ENCODE measurements at places on chromosomes 2 and 18.

DNA sequence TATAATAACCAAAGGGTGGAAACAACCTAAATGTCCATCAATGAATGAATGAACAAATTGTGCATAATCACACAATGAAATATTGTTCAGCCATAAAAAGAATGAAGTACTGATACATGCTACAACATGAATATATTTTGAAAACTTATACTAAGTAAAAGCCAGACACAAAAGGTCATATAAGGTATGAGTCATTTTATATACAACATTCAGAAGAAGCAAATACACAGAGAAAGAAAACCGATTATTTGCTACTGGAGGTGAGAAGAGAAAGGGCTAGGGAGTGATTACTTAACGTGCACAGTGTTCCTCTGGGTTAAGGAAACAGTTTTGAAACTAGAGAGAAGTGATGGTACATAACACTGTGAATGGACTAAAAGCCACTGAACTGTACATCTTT, 105.3 kb downstream of the GORASP2 start:
- no peak for DNase-seq

DNA sequence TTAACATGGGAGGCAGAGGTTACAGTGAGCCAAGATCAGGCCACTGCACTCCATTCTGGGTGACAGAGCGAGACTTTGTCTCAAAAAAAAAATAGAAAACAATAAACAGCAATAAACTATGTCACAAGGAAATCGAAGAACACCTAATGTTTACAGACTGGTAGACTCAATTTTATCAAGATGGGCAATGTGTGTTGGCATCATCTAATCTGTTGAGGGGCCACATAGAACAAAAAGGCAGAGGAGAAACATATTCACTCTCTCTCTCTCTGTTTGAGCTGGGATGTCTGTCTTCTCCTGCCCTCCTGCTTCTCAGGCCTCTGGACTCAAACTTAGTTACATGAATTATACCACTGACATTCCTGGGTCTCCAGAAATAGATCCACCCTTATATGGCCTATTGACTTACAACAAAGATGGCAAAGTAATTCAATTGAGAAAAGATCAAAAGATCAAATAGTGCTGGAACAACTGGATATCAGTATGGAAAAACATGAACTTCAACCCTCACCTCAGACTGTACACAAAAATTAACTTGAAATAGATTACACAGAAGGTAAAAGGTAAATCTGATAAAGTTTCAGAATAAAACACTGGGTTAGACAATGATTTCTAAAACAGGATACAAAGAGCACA, 703.8 kb upstream of the CRIM1 start:
- DNase-seq = no peak

DNA sequence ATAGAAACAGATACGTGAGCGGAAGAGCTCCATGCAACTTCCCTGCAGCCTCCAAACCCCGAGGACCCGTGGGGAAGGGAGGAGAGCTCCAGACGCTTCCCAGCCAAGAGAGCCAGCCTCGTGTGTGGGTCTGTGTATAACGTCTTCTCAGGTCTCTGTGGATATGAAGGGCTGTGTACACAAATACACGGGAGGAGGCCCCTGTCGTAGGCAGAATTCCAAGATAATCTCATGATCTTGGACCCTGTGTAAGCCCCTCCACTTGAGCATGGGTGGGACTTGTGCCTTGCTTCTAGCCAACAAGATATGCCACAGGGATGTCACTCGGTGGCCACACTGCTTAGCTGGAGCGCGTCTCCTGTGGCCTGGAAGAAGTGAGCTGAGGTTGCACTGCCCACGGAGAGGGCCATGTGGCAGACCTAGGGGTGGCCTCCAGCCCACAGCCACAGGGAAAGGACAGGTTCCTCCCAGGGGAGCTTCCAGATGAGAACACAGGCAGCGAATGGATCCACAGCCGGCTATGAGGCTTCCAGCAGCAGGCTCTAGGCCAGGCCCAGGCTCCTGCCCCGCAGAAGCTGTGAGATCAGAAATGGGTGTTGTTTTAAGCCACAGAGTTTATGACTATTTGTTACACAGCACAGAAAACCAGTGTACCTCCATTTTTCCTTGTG, 15.6 kb upstream of the KLF11 start:
- DNase-seq = no peak

DNA sequence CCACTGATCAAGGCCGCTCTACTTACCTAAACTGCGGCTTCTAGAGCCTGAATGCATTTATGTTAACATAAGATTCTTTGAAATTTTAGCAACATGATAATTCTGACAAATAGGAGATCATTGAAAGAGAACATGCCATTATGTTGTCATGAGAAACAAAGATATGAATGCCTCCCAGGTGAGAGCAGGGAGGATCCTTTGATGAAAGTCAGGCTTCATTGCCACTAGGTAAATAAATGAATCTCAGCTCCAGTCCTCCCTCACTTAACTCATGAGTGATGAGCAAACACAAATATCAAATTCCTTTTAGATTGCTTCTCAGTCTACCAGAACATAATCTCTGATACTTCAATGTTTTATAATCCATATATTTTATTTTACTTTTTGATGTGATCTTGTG, 463.2 kb upstream of the CDH7 start:
- no peak for DNase-seq

Data from activated effector memory CD4-positive, alpha-beta T cell treated with anti-CD3 and anti-CD28 coated beads, Interleukin-2, amount 50 U/mL, for 16 hours (primary cell).